Cortex of kidney (tissue), 1 donor: ENCODE measurements at places on chromosomes 3 and 15.

DNA sequence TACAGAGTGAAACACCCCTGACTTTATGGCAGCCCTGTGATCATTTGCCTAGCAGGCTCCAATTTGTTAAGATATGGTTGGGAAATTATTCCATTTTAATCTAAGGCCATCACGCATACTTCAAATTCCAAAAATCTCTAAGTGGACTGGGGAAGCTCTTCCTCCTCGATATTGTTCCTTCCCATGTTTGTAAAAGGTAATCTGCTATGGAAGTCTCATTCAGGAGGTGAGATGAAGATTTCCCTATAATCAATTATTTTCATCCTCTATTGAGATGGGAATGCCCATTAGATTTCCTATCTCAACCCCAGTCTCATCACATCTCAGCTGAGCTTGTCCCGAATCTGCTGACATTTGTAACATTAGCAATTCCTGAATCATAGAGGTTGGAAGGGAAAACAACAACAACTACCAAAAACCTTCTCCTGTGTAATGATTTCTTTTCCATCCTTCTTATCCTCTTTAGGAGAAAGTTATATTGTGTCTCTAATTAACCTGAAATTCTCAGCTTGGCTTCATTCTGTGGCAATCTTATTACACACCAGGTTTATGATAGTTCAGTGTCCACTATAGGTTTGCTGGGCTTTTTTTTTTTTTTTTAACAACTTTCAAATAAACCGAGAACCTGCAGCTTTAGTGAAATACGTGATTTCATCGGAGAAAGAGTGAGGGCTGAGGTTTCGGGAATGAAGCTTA lies 2.2 kb upstream of the NR2F2 start:
- DNase-seq: no peak

DNA sequence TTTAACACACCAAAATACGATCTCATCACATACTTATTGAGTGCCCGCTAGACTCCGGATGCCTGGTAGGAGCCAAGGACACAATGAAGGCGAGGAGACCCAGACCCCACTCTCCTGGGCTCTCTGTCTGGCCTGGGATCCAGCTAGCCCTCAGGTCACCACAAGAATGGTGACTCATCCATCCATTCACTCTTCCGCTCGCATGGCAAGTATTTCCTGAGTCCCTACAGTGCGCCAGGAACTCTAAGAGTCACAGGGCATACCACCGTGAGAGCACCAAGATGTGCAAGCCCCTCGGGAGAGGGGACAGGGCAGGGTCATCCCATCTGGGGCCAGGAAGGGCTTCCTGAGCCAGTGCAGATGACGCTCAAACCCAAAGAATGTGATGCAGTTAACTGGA lies 101.6 kb upstream of the PRR20G start:
- DNase-seq: no peak

GRCh38 chr3:54863366-54863765 lies 64.5 kb downstream of the LRTM1 start:
- DNase-seq: no peak

- DNase-seq: no peak
Measured at GRCh38 chr15:59174835-59175831, 31.5 kb upstream of the LDHAL6B start.

- DNase-seq: no peak
Measured at GRCh38 chr3:43411429-43411828, 125.1 kb downstream of the SNRK start.

- no peak for DNase-seq
Measured at GRCh38 chr3:156751461-156752025, 74.6 kb upstream of the LEKR1 start.

GRCh38 chr3:45984331-45985312 lies 11.0 kb downstream of the FYCO1 start:
- no peak for DNase-seq

GRCh38 chr15:70563561-70564095 lies 199.7 kb downstream of the UACA start:
- DNase-seq: no peak

DNA sequence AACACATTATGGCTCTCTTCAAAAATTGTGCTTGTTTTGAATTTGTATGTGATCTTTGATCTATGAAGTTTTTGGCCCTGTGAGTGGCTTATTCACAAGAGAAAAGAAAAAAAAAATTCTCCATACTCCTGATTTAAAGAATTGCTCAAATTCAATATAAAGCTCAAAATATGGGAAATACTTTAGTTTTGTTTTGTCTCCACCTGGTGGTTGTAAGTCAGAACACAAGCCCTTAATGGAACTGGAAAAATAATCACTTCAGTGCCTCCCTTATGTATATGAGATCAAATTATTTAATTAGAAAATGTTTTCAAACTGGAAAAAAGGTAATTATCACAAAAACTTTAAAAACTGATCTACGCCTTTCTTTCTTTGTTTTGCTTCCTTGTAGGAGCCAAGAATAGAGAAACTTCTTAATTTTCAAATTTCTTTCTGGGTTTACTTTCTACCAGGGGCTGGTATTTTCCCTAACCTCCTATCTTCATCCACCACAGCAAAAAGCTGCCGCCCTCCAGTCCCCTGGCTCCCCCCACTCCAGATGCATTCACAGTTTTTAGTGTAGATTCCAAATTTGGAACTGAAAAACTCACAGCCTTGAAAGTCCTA lies 50.6 kb downstream of the SERP1 start:
- no peak for DNase-seq

GRCh38 chr3:28150465-28151206 lies 90.8 kb upstream of the CMC1 start:
- no peak for DNase-seq

GRCh38 chr3:191944835-191945234 lies 483.9 kb downstream of the PYDC2 start:
- no peak for DNase-seq

DNA sequence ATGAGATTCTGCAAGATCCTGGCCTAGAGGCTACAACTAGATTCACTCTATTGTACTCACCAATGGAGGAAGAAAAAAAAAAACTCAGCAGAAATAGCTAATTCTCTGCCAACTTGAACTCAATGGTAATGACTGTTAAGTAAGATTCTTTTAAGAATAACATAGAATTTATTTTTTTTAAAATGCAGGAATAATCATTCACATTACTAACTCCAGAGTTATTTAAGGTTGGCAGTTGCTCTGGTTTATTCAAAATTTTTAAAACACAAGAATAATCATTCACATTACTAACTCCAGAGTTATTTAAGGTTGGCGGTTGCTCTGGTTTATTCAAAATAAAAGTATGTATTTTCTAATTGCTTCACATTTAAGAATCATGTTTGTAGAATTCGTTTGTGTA lies 1071.9 kb downstream of the IGSF11 start:
- no peak for DNase-seq

- no peak for DNase-seq
Measured at GRCh38 chr3:30695302-30696061, 89.1 kb downstream of the TGFBR2 start.

DNA sequence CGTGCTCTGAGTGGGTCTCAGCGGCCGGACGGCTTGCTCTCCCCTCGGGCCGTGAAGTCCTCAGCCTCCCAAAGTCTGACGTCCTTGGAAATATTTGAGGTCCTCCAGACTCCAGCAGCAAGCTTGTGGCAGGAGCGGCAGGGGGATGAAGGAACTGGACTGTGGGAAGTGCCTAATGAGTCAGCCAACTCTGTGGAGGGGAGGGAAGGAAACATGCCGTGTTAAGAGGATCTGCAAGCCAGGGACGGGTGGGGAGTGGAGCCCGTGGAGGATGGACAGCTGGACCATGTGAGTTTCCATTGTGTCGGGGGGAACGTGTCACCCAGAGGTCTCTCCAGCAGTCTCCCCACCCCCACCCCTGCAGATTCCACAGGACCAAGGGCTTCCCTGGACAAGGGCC lies 39.4 kb upstream of the IDH2 start:
- DNase-seq: no peak

DNA sequence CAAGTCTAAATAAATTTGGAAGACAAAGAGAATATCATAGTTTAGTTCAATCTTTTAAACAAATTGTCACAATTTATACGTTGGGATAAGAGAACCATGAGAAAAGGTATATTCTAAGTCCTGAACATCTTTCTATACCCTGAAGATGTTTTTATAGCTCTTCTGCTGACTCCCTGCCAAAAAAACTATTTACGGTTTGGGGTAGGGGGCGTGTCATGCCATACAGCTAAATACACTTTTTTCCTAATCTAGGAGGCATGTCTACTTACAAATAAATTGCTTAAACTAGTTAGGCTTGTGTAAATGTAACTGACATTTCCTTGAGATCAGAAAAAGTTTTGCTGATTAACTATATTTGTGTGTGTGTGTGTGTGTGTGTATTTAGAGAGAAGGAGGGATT lies 163.3 kb downstream of the PGPEP1L start:
- no peak for DNase-seq

DNA sequence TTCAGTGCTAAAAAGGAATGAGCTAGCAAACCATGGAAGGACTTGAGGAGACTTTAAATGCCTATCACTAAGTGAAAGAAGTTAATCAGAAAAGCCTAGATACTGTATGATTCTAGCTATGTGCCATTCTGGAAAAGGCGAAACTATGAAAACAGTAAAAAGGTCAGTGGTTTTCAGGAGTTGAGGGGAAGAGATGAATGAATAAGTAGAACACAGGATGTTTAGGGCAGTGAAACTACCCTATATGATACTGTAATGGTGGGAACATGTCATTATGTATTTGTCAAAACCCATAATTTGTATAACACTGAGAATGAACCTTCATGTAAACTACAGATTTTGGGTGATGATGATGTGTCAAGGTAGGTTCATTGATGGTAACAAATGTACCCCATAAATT lies 9.6 kb upstream of the CD276 start:
- DNase-seq: no peak

DNA sequence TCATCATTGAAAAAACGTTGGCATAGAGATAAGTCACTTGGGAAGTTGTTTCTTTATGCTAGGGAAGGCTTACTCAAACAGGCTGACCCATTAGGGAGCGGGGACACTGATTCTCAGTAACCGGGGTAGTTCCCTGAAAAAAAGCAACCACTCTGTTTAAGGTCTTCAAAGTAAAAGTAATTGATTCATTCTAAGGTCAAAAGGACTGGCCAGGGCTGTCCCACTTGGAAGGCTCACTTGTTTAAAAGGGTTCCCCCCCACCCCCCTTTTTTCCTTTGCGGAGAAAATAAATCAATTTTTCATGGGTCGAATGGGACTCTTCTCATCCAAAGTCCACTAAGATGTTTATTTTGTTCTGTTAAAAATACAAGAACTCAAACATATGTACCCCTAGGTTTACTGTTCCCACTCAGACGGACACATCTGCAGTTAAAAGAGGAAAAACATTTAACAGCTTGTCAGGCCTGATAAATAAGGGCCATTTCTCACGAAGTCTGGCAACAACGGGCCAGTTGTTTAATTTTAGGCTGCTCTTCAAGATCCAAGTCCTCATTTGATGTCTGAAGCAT lies 53.0 kb downstream of the ARHGEF3 start:
- DNase-seq: no peak

GRCh38 chr3:132432639-132433038 lies 15.3 kb downstream of the DNAJC13 start:
- DNase-seq: no peak

DNA sequence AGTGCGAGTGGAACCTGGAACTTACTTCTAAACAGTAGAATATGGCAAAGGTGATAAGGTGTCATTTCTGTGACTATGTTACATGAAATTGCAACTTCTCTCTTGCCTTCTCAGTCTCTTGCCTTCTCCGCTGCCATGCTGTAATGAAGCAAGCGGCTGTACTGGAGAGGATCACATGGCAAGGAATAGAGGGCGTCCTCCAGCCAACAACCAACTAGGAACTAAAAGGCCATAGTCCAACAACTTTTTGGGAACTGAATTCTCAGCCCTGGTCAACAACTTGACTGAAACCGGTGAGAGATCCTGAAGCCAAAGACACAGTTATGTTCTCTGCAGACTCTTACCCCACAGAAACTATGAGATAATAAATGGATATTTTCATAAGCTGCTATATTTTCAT lies 143.5 kb downstream of the P3H2 start:
- no peak for DNase-seq

GRCh38 chr15:48469271-48469670 lies 138.0 kb downstream of the DUT start:
- no peak for DNase-seq

- DNase-seq: no peak
Measured at GRCh38 chr3:120524171-120524923, 71.8 kb upstream of the NDUFB4 start.

DNA sequence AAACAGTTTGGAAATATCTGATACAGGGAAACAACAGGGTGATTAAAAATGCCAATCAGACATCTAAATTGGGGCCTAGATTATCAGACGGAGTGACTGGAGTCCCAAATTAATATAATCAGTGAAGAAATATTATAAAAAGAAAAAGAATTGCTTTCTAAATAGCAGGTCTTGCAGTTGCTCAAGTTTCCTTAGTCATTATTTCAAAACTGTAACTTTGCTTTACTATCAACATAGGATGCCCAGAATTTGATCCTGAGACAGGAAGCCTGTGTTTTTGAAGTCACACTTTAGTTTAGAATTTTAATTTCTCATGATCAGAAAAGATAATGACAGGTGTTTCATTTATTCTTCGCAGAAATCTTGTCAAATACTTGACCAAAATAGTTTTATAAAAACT lies 105.9 kb downstream of the IL1RAP start:
- no peak for DNase-seq

DNA sequence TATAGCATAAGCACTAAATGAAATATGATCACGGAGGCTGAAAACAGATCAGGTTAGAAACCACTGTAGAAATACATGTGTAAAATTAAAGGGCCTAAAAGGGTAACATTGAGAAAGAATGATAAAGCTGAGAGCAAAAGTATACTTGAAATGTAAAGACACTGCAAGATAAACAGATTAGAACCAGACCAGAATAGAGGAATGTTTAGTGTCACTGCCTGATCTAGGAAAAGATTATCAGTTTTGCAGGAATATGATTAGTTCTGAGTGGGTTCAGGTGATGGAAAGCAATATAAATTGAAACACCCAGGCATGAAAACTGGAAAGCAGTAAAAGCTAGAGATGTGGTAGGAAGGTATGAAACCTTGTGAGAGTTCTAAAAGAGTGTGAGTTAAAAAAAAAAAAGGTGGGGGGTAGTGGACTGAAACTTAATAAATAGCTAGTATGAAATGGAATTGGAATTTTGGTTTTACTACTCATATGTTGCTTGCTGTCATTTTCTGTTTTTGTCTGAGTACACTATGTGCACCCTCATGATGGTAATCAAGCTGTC lies 16.0 kb upstream of the C3orf38 start:
- no peak for DNase-seq

- DNase-seq: no peak
Measured at GRCh38 chr15:89907289-89907688, 5.5 kb downstream of the ARPIN start.

- no peak for DNase-seq
Measured at GRCh38 chr3:27976933-27977332, 254.8 kb upstream of the EOMES start.

GRCh38 chr15:90230071-90230494 lies 3.7 kb downstream of the CIB1 start:
- no peak for DNase-seq
